ENCODE measurements at places on chromosomes 12 and 14.

- DNase-seq = peak; percentile 29
These were observed 70.7 kb downstream of the RASSF8 start for GRCh38 chr12:26028953-26029735.

DNA sequence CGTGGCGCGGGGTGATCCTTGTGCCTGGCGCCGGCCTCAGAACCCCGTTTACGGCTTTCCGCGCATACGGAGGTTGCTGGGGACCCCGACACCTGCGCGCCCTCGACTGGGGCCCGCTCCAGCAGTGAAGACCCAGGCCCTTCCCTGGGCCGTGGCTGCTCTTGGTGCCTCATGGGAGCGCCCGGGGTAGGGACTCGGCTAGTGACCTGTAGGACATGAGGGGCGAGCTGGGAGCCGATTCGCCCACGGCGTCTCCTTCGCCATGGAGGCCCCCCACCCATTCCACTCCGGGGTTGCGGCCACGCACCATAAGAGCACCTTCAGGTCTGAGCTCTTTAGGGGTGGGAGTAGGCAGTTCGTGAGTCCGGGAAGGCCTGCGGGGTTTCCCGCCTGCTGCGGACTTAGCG, 14.2 kb upstream of the PAX9 start:
- no peak for DNase-seq

DNA sequence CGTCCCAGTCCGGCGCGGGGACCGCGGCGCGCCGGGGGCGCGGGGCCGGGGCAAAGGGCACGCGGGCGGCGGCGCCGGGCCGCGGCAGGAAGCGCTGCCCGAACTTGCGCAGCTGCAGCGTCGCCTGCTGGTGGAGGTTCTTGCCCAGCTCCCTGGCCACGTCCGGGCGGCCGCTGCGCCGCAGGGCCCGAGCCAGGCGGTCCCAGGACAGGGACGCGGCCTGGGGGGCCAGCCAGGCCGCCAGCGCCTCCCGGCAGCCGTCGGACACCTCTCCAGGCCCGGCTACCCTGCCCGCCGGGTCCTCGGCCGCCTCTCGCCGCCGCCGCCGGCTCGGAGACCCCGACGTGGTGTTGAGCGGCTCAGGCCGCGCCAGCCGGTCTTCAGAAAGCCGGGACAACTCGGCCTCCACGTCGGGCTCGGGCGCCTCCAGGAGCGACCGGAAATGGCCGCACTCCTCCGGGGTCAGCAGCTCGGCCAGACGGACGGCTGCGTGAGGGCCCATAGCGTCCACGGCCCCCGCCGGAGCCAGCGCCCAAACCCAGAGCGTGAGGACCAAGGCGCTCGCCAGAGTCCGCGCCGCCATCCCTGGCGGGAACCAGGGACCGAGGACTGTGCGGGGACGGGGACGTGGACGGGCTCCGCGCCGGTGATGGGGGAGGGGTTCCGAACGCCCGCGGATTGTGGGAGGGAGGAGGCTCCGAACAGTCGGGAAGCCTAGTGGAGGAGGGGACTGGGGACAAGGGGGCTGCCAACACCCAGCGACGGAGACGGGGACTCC, 34.0 kb downstream of the FIGNL2 start:
- DNase-seq = no peak

- no peak for DNase-seq
These were observed 1349.1 kb downstream of the TMEM121 start for GRCh38 chr14:106875503-106875902.

GRCh38 chr12:29208060-29208459, 59.0 kb downstream of the FAR2 start:
- DNase-seq = no peak

GRCh38 chr14:30440961-30441360, 118.0 kb upstream of the G2E3 start:
- DNase-seq = no peak

DNA sequence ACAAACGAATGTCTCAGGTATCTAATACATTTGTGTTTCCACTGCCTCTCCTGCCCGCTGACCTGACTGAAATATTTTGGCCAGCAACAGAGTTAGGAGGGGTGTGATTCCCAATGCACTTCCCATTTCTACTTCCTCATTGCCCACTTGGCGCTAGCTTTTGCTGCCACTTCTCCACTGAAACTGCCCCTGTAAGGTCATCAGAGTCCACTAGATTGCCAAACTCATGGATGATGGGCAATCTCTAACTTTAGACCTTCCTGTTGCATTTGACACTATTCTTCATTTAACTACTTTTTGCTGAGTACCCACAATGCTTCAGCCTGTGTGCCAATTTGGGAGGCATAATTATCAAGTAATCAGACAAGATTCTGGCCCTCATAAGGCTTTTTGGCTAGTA, 40.8 kb downstream of the GPR65 start:
- no peak for DNase-seq

- DNase-seq = no peak
These were observed 44.5 kb upstream of the PTPRR start for GRCh38 chr12:70964867-70965510.

- DNase-seq = no peak
These were observed 9.2 kb upstream of the PLEKHD1 start for GRCh38 chr14:69475194-69475818.

DNA sequence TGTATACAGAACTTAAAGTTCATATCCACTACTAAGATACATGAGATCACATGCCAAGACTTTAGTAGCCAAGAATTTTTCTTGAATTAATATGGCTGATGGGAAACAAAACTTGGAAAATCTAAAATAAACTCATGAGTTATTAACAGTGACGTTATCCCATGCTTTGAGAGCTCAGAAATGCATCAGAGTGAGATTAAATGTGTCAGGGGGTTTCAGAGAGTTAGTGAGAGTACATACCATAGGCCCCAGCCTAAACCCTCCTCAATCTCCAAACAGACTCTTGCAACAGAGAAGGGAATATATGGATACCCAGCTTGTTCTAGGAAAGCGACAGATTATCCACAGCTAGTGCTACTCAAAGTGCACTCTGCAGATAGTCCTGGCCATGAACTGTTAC, 19.3 kb downstream of the SLC35F4 start:
- DNase-seq = no peak

DNA sequence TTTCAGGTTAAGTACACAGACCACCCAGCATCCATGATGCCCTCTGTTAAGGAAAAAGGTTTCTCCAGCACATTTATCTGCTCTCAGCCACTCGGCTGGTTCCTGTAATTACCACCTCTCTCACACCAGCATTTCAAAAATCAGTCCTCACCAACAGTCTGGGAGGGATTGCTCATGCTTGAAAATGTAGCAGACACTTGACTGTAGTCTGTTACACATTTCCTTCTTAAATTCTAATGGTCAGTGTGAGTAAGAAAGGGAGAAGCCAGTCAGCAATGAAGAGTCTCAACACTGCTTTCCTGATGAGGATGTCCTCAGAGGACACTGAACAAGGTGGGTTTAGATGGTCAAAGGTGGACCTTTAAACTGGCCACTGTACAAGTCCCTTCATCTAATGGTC, 6.0 kb downstream of the ZBTB39 start:
- no peak for DNase-seq

DNA sequence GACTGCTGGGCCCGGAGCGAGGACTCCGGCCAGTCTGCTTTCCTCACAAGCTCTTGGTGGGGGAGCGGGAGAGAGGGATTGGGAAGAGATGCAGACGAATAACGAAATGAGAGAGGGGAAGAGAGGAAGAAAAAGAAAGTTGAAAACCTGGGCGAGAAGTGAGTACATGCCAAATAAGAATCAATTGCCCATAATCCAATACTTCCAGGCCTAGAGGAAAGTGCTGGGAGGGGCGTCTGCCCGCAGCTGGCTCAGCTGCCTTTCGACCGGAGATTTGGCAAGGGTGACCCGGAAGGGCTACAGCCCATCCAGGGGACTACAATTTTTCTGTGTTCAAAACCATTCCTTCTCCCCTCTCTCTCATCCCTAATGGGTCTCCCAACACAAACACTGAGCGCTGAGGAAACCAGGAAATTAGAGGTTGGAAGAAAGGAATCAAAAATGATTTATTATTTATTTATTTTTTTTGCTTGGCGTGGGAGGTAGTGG, 4.9 kb downstream of the NKX2-1 start:
- no peak for DNase-seq

- DNase-seq = no peak
These were observed 880.0 kb downstream of the SLC16A7 start for GRCh38 chr12:60475825-60476224.

- DNase-seq = no peak
These were observed 48.6 kb upstream of the PRMT8 start for GRCh38 chr12:3442397-3442796.

- DNase-seq = no peak
These were observed 3.1 kb upstream of the IGF1 start for GRCh38 chr12:102483466-102483865.

GRCh38 chr12:19846574-19846973, 407.3 kb downstream of the AEBP2 start:
- no peak for DNase-seq

DNA sequence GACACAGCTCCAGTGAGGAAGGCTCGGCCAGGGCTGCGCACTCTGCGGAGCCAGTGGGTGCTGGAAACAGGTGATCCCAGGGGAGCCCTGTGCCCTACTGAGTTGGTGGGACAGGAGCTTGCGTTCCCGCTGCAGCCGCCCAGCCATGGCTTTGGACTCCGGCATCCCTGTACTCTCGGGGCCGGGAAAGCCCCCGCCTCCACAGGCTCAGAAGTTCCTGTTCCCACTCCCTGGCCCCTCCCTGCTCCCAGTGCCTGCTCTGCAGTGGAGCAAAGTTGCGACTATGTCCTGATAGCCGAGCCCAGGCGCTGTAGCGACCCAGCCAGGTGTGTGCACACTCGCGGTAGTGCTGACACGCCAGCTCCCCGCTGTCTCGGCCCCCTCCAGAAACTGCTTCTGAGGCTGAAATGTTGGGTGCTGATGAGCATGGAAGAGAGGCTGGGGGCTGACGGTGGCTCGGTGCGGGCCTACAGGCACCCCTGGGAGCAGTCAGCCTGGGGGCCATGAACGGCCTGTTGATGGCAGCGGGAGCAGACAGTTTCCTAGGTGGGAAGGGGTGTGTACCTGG, 344.6 kb upstream of the MGAT4C start:
- DNase-seq = no peak

DNA sequence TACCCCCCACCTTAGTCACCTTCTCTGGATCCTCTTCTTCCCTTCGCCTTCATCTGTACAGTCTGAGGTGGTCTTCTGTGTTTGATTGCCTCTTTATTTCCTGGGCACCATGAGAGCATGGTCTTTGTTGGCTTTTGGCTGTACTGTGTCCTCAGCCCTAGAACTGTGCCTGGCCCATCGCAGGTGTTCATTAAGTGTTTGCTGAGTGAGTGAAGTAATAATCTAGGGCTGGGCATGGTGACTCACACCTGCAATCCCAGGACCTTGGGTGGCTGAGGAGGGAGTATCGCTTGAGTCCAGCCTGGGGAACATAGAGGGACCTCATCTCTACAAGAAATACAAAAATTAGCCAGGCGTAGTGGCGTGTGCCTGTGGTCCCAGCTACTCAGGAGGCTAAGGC, 13.9 kb downstream of the ALDH2 start:
- no peak for DNase-seq

- DNase-seq = no peak
These were observed 60.4 kb upstream of the SCAF11 start for GRCh38 chr12:46050805-46051204.

GRCh38 chr14:72478471-72478893, 415.4 kb downstream of the DPF3 start:
- DNase-seq = no peak
